Panc1 (cell line): ENCODE measurements at places on chromosomes 11 and 22. TPM values are rescaled to one million over a fixed set of nuclear protein-coding genes. Genes with fewer than 3 reads are reported as not detected.

The ARHGAP20 gene
- 0.05 TPM for total RNA-seq

The SLN gene
- not detected for total RNA-seq

The HBG1 gene
- total RNA-seq, result 2.3 TPM

The OR10D3 gene
- not detected for total RNA-seq

The APOA1 gene
- total RNA-seq, result 1.7 TPM

The FZD4 gene
- 11.1 TPM for total RNA-seq

The CARD10 gene
- total RNA-seq, result 43.1 TPM

The TUBA8 gene
- total RNA-seq, result 1.3 TPM

The TMEM41B gene
- total RNA-seq, result 126 TPM

DNA sequence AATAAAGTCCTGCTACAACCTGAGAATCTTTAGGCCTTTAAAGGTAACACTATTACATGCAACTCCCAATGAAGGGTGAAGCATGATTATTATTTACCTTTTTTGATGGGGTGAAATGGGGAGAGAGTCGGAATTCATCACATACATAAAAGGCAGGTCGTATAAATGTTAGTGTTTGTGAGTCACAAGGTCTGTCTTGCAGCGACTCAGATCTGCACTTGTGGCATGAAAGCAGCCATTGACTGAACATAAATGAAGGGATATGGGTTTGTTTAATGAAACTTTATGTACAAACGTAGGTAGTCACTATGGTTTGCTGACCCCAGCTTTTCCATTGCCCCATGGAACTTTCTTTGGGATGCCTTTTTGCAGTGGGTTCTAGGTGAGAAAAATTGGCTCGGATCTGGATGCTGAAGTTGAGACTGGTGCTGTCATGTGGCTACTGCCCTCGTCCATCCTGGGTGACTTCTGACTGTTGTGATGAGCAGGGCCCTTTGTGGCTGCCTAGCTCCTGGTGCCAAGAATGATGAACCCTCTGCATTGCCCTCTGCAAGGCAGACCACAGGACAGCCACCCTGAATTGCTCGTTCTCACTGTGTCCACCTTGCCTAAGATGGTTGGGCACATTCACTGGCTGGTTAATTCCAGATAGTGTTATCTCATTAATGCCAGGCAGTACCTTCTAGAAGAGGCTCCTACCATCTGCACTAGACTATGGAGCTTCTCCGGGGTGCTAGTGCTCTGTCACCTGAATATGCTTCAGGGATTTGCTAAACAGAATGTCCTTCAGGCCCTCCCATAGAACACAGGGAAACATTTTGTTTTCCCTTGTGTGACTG lies 11.3 kb downstream of the GGTLC2 start:
- DNase-seq, result no peak

- DNase-seq, result no peak
Measured at GRCh38 chr11:108854346-108854745, 189.5 kb downstream of the DDX10 start.

DNA sequence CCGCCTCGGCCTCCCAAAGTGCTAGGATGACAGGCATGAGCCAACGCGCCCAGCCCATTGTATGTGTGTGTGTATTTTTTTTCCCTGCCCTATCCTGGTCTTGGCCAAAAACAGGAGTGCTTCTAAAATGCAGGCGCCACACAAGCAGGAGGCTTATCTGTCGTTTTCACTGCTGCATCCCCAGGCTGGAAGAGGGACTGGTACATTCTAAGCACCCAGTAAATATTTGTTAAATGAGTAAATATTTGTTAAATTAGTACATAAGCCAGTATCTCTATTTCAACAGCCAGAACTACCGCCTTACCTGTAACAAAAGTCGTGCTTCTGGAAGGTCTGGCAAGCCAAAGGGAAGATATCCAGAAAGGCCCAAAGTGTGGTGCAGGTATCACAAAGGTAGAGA lies 24.9 kb downstream of the ASCC2 start:
- no peak for DNase-seq

DNA sequence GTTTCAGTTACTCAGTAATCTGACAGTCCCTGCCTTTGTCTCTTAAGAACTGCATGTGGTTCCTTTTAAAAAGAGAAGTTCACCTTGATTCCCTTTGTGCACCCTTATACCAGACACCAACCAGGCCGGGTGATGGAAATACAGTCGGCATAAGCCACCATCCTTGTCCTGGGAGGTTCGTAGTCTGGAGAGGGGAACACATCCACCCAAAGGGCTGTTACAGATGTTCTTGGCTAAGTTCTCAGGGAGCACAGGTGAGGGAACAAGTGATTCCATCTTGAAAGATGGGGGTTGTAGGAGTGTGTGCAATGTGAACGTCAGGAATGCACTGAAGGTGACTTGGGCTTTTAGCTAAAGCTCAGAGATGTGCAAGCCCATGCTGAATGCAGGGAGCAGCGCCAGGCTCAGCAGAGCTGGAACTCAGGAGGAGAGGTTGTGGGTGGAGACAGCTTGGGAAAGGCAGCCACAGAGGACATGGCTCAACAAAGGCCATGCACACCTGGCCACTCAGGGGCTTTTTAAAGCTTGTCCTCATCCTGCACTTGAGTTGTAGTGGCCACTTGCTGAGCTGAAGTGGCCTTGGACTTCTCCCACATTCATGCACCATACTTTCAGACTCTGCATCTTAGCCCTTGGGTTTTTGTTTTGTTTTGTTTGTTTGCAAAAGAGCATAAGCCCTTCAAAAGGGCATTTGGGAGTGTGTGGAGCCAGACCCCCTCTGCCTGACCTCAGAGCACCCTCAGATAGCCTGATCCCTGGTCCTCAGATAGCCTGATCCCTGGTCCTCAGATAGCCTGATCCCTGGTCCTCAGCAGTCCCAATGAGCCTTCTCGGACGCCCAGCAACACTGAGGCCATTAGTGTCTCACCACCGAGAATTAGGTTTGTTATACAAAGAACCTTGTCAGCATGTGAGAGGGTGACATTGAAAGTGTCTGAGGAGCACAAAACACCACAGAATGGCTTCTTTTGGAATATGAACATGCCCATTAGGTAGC lies 12.7 kb upstream of the TMA7B start:
- no peak for DNase-seq

DNA sequence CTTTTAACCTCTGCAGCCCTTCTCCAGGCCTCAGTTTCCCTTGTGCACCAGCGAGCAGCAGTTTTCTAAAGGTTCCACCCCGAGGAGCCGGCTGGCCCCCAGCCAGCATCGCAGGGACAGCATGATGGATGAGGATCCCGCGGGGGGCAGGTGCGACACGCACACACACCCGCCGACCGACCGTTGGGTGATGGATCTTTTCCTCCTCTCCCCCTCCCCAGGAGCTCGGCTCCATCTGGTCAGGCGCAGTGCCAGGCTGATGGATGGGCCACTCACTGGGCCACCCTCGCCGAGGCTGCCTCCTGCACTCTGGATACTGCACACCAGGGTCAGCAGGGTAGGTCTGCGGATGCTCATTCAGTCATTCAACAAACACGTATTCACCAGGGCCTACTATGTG lies 12.8 kb upstream of the CABP7 start:
- no peak for DNase-seq

DNA sequence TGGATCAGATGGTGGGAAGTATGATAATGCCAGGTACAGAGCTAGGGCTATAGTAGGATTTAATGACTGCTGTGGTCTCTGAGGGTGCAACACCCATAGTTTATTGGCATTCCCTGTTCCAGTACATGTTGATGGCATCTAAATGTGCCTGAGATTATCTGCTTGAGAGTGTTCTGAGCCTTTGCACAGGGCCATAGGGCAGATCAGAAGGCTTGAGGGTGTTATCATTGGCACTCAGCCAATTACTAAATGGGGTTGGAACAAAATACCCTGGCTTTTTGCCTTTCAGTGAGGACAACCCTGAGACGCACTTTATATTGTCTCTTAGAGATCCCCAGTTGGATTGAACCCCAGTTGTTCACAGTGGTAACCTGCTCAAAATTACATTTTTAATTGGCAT lies 6.7 kb downstream of the SLC5A12 start:
- no peak for DNase-seq

GRCh38 chr11:79482800-79483199 lies 42.0 kb upstream of the TENM4 start:
- no peak for DNase-seq

GRCh38 chr22:36117053-36117554 lies 43.5 kb downstream of the APOL3 start:
- no peak for DNase-seq

DNA sequence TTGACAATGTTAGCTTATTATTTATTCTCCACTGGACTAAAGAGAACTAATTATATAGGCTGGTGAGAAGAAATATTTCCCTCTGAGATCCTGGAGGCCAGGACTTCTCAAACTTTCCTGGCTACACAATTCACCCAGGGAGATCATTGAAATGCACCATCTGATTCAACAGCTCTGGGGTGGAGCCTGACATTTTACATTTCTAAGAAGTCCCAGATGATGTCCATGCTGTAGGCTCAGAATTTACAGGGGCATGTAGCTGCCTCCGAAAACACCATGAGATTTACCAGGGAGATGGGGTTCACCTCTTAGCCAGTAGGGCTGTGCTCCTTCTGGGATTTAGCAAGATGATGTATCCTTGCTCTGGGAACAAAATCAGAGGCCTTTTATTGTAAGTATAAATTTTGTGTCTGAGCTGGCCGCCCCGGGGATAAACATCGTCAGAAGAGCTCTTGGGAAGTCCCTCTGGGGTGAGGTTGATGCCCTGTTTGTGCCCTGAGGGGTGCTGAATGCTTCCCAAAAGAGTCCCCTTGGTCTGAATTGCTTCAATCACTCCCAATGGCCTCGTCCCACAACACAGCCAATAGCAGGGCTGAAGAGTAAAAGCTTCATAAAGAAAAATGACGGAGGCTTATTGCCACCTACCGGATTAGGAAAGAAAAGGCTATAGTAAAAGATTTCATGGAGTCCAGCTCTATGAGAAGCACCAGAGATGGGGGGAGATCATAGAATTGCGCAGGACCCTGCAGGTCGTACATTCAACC lies 33.4 kb upstream of the API5 start:
- no peak for DNase-seq

DNA sequence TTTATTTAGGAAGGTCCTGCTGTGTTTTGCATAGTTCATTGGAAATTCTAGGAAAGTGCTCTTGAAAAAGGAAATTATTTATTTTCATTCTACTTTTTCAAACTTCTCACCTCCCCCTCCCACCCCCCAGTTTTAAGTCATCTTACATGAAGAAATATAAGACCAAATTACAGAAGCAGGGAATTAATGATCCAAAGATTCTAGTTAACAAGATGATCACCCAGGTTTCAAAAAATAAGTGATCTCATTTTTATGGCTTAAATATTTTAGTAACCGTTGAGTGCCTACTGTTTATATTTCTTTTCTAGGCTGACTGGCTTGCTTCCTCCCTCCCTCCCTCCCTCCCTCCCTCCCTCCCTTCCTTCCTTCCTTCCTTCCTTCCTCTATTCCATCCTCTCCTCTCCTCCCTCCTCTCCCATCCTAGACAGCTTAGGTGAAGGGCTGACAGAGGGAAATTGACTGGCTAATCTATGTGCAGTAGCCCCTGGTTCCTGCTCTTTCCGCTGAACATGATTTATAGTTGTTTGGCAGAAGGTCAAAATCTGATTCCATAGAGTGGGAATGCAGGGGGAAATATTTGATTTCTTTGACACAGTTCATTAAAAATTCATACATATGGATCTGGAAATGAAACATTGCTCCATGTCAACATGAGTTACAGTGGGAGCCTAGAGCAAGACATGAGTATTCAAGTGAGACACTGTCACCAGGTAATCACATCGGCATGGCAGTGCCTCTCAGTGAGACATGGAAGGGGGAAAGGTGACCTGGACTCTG lies 123.4 kb downstream of the COMMD9 start:
- no peak for DNase-seq

DNA sequence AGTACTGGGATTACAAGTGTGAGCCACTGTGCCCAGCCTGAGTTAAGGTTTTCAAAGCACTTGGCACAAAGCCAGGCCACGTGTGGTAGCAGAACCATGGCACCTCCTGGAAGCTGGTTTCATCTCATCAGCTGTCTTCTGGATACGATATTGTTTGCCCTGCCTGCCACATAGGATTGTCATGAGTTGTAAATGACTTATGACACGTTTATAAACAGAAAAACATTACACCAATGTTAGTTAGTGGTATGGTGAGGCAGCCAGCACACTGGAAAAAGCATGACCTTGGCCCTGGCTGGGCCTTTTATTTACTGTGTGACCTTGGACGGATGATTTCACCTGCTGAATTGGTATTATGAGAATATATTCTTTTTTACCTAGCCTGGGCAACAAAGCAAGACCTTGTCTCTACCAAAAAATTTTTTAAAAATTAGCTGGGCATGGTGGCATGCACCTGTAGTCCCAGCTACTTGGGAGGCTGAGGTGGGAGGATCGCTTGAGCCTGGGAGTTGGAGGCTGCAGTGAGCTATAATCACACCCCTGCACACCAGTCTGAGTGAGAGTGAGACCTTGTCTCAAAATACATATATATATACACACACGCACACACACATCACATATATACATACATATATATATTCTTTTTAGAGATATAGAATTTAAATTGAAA lies 24.0 kb upstream of the MYH9 start:
- DNase-seq, result no peak

- DNase-seq, result no peak
Measured at GRCh38 chr11:67379061-67380058, 6.0 kb upstream of the CLCF1 start.

- no peak for DNase-seq
Measured at GRCh38 chr22:32644252-32645100, 157.0 kb upstream of the TIMP3 start.

DNA sequence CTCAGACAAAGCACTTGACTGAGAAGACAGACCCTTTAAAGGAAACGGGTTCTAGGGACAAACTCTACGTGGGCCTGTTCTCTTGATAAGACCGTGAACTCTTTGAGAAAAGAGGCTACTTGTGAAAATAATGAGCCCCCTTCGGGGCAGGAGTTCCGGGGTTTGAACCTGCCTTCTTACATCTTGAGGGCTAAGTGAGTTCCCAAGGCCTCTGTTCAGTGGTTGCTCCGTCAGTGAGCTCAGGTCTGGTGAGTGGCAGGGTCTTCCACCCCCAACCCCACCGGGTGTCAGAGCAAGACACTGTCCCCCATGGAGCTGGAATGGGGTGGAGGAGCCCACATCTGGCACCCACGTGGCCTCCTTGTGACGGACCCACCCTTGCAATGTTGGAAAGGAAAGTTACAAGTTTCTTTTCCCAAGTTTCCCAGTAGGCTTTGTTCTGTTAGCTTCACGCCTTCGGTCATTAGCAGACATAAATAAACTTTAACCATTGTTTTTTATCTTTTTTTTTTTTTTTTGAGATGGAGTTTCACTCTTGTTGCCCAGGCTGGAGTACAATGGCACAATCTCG lies 6.3 kb upstream of the SAMM50 start:
- DNase-seq, result no peak

GRCh38 chr11:132851247-132851646 lies 681.1 kb downstream of the OPCML start:
- DNase-seq, result no peak

GRCh38 chr11:67351275-67352005 lies 1.9 kb downstream of the POLD4 start:
- no peak for DNase-seq
